ENCODE measurements at places on chromosomes 4 and X.

- no peak for DNase-seq
Measured at GRCh38 chr4:113004655-113005054, 44.8 kb upstream of the ANK2 start.

DNA sequence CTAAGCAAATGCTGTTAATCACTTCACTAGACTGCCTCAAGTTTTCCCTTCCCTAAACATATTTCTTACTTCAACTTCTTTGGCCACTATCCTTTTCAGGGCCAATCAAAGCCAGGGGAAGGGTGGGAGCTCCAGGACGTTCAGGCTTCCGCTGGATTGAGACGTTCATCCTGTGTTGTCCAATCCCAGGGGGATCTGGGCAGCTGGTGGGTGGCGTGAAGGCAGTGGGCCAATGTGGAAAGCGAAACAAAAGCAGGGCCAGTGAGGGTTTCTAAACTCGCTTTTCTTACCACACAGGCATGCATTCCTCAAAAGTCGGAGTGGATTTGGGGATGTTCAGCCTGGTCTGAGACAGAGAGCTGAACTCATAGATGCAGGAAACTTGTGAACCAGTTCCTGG lies 7.6 kb downstream of the CXCL13 start:
- no peak for DNase-seq

- DNase-seq: no peak
Measured at GRCh38 chr4:124738994-124739393, 26.5 kb upstream of the ANKRD50 start.

GRCh38 chrX:30613721-30614120 lies 36.2 kb upstream of the TASL start:
- DNase-seq: no peak

DNA sequence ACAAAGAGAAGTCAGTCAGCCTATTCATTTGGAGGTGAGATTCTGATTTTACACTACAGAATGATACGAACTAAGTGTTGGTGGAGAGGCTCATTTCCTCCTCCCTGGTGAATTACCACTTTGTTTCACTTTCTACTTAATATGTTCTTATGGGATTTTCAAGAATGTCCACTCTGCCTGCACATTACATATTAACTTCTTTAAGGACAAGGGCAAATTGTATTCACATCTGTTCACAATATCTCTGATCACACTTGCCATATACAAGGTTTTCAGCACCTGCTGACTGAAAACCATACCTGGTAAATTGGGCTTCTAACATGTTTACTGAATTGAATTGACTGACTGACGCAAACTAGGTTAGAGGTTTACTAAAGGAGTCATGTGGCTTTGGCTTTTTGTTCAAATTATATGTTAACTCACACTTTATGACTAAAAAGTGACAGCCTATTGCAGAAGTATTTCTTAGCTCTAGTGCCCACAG lies 188.4 kb upstream of the MBNL3 start:
- no peak for DNase-seq

GRCh38 chr4:42736527-42737195 lies 79.8 kb upstream of the ATP8A1 start:
- no peak for DNase-seq

- no peak for DNase-seq
Measured at GRCh38 chr4:189364032-189364449, 576.6 kb upstream of the FRG1 start.

DNA sequence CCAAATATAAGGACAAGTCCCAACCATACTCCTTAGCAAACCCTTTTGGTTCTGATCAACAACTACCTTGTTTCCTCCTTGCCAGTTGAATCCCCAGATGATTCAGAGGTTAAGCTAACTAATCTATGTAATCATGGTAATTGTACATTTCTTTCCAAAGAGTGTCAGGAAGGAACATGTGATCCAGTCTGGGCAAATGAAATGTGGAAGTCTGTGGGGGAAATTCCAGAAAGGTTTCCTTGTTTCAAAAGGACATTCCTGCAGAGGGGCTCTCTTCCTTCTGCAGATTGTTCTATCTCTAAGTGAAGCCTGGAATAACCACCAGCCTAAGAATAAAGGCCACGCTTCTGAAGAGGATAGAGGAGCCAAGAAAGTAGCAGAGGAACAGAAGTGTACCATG lies 7.0 kb downstream of the PRSS12 start:
- DNase-seq: no peak

- DNase-seq: no peak
Measured at GRCh38 chr4:663438-664428, 10.3 kb downstream of the ATP5ME start.

- no peak for DNase-seq
Measured at GRCh38 chr4:181376058-181376457, 867.1 kb upstream of the TENM3 start.

- DNase-seq: no peak
Measured at GRCh38 chr4:169372791-169373190, 102.0 kb upstream of the SH3RF1 start.

GRCh38 chrX:133380711-133381619 lies 34.3 kb downstream of the GPC4 start:
- DNase-seq: peak; percentile 24

- DNase-seq: no peak
Measured at GRCh38 chr4:13539047-13539618, 5.2 kb downstream of the NKX3-2 start.

GRCh38 chr4:14234307-14234706 lies 606.8 kb upstream of the BOD1L1 start:
- DNase-seq: peak; percentile 4

GRCh38 chr4:20787940-20788665 lies 87.8 kb downstream of the PACRGL start:
- no peak for DNase-seq

DNA sequence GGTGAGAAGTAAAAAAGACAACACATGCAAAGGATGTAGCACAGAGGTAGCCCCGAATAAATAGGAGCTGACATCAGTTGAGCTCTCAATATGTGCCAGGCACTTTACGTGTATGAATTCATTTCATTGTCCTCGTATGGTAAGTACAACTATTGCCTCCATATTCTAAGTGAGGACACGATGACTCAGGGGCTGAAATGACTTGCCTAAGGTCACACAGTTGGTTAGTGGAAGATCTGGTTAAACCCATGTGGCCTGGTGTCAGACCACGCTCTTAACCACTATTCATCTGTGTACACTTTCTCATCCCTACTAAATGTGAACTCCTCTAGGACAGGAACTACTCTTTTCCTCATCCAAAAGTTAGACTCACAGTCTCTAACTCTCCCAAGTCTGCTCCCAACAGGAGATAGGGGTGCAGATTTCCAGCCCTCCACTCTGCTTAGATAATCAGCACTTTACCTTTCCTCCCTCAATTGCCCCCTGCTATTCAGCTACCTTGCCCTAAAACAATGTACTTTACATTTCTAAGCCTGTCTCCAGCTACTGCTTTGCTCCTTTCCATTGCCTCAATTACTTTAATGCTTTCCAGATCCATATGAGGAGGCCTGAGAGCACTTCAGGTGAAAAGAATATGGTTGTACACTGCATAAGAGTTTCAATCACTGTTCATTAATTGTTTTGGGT lies 58.8 kb upstream of the LHFPL1 start:
- no peak for DNase-seq

DNA sequence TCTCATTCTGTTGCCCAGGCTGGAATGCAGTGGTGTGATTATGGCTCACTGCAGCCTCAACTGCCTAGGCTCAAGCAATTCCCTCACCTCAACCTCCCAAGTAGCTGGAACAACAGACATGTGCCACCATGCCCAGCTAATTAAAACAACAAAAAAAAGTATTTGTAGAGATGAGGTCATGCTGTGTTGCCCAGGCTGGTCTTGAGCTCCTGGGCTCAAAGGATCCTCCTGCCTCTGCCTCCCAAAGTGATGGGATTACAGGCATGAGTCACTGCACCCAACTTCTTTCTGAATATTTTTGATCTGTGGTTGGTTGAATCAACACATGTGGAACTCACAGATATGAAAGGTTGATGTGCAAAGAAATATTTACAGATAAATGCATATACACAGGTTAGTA lies 18.5 kb upstream of the SEPTIN11 start:
- DNase-seq: no peak

DNA sequence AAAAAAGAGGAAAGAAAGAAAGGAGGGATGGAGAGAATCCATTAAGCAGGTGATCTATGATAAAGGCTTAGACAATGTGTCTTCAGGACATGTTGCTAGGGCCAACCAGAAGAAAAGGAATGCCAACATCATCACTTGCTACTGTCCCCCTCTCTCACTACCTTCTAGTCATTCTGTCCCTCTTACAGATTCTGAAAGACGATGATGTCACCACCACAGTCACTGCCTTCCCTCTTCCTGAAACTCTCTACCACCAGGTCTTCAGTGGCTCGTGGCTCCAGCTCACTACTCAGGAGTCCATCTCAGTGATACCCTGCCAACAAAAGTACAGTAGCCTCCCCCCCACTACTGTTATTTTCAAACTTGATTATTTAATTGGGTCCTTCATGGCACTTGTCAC lies 64.0 kb downstream of the KCNIP4 start:
- no peak for DNase-seq

GRCh38 chr4:80680934-80681333 lies 345.4 kb downstream of the CFAP299 start:
- DNase-seq: no peak

DNA sequence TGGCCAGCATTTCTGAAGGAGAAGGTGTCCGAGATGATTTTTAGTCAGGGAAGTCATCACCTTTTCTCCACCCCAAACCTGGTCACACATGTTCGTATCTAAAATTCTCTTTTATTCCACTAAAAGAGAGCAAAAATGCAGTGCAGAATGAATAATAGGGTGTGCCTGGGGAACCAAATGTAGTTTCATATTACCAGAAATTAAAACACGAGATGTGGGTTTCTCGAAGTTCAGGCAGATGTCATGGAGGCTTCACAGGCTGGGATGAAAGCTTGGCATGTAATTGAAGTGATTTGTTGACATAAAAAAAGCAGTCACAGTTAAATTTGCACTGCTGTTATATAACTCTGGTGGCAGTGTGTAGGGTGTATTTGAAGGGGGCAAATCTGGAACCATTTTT lies 165.5 kb upstream of the PDE5A start:
- no peak for DNase-seq

GRCh38 chr4:151093203-151093602 lies 6.2 kb upstream of the RPS3A start:
- no peak for DNase-seq

GRCh38 chr4:93018243-93018642 lies 714.5 kb downstream of the GRID2 start:
- DNase-seq: no peak

DNA sequence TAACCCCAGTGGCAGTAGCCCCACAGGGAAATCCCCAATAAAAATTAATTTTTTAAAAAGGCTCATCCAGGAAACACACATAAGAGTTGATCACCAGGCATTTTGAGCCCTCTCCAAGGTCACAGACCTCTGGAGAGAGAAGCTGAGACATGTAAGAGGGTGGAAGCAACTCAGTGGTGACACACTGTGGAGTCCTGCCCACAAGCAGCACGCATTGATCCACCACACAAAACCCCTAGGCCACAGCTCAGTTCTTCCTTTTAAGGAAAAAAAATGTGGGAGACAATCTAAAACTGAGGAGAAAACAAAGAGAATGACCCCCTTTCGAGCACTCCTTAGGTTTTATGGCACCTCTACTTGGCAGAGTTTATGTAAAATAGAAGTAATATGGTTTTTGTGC lies 71.7 kb upstream of the S100G start:
- DNase-seq: peak; percentile 67

DNA sequence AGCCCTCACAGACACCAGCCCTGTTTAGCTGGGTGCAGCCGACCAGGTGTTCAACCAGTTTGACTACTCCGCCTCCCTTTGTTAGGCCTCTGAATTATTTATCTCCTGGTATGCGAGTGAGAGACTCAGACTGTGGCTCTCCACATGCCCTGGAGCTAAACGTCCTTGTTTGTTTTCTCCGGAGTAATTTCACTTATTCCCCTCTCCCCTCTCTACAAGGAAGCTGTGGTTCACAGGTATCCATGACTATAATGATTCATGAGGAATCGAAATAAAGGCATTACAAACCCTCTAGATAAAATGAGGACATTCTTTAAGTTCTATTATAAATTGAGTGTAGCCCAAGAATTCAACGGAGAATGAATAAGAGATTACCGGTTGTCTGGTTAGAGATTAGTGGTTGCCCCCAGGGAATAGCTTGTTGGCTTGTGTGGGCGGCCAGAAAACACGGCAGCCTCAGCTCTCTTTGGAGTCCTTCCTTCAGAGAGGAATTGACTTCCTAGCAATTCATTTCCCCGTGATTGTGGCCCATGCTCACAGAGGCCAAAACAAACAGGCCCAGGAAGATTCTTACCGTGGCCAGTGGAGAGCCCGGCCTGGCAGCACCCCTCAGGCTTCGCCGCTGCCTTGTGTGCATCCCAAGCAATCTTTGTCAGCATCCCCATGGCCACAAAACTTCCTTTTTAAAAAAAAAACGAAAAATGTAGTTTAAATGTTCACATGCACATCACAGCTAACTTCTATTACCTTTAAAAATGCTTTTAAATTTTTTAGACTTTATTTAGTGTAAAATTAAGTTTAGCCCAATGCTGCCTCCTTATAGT lies 60.2 kb upstream of the CBR4 start:
- DNase-seq: peak; percentile 90

GRCh38 chr4:75054078-75054477 lies 121.2 kb downstream of the PARM1 start:
- no peak for DNase-seq

- peak; percentile 85 for DNase-seq
Measured at GRCh38 chrX:153900831-153901752, 3.4 kb upstream of the AVPR2 start.

DNA sequence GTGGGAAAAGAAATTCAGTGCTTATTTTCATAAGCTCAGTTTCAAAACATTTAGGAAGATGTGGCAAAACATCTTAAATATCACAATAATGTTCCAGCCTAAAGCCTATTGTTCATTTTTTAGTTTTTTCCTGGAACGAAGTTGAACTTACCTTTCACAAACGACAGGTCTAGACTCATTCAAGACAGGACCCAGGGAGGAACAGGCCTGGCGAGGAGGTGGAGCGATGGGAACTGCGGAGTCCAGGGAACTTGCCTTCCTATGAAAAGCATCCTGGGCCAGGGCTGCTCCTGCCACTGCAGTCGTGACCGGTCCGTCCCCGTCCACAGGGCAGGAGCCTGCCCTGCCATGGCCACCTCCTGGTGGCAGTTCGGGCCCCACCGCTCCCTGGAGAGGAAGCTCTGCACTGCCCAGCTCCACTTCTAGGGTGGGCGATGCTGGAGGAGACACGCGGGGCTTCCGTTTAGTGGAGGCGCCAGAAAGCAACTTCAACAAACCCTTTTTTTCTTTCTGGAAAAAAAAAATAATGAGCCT lies 96.7 kb upstream of the CBR4 start:
- DNase-seq: no peak

GRCh38 chr4:30314001-30314400 lies 406.2 kb upstream of the PCDH7 start:
- no peak for DNase-seq

GRCh38 chr4:1731180-1731579 lies 9.9 kb downstream of the TACC3 start:
- no peak for DNase-seq

DNA sequence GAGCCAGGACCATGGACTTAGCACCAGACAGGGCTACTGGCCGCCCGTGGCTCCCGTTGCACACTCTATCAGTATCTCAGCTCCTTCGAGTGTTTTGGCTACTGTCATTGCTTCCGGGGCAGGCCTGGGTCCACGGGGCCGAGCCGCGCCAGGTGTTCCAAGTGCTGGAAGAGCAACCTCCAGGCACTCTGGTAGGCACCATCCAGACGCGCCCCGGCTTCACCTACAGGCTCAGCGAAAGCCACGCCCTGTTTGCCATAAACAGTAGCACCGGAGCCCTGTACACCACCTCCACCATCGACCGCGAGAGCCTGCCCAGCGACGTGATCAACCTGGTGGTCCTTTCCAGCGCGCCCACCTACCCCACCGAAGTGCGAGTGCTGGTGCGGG lies 1.6 kb downstream of the FAT4 start:
- peak; percentile 28 for DNase-seq

Data from AG10803 (cell line).